Epithelial cell of proximal tubule (primary cell): ENCODE measurements at places on chromosomes 4 and X.

GRCh38 chr4:156195914-156196313 is 242.2 kb upstream of the CTSO start:
- DNase-seq: no peak

- no peak for DNase-seq
Observed at GRCh38 chr4:1013225-1014073, 2.0 kb downstream of the FGFRL1 start.

DNA sequence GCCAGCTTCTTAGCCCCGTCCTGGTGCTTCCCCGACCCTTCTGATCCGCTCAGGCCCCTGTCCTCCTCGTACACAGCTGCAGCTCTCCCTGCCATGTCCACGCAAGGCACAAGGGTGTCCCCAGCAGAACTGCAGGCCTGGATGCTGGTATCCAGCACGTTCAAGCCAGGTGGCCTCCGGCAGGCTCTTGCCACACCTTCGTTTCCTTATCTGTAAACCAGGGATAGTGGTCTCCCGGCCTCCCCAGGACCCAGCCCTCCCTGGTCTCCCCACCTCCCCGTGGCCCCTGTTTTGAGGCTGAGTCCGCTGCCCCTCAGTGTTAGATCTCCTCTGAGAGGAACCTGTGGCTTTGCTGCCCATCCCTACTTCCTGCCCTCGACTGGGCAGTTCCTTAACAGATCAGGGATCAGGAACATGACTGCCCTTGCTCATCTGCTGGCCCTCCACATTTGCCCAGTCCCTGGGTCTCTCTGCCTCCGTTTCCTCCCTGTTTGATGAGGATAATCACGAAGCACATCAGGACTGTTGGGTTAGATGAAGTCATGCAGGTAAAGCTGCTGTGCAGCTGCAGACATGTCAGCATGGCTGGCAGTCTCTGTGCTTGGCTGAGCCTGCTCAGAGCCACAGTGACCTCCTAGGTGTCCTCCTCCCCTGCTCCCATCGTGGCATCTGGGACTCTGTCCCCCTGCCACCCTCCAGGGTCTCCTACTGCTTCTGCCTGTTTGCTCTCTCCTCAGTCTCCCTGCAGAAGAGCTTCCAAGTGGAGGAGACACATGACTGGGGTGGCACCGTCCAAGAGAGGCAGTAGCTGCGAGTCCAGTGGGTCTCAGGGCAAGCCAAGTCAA is 32.9 kb downstream of the PIGG start:
- no peak for DNase-seq

DNA sequence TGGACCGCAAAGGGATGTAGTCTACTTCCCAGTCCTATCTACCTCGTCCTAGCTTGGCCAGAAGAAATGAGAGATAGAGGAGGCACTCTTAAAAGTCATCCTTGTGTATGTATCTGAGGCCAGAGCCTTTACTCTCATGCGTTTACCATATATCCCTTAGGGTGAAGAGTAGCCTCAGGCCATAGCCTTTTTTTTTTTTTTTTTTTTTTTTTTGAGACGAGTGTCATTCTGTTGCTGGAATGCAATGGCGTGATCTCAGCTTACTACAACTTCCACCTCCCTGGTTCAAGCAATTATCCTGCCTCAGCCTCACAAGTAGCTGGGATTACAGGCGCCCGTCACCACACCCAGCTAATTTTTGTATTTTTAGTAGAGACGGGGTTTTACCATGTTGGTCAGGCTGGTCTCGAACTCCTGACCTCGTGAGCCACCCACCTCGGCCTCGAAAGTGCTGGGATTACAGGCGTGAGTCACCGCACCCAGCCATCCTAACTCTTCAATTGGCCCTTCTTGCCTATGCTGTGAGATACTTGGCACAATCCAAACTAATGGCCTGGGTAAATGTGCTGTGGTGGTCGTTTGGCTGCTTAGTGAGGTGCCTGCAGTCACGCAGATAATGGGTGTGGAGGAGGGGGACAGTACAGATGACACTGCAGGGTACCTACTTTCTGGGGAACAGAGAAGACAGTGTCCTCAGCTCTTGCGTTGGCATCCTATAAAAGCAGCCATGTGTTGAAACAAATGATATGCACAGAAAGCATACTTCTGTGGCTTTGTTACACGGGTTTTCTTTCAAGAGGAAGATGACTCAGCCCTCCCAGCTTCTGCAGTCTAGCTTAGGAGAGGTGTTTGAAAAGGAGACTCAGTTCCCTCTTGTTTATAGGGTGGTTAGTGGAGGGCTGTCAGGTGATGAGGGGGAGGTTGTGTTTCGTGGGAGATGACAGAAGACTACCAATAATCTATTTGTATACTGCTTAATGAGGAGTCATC is 10.4 kb upstream of the DGAT2L6 start:
- DNase-seq: no peak

DNA sequence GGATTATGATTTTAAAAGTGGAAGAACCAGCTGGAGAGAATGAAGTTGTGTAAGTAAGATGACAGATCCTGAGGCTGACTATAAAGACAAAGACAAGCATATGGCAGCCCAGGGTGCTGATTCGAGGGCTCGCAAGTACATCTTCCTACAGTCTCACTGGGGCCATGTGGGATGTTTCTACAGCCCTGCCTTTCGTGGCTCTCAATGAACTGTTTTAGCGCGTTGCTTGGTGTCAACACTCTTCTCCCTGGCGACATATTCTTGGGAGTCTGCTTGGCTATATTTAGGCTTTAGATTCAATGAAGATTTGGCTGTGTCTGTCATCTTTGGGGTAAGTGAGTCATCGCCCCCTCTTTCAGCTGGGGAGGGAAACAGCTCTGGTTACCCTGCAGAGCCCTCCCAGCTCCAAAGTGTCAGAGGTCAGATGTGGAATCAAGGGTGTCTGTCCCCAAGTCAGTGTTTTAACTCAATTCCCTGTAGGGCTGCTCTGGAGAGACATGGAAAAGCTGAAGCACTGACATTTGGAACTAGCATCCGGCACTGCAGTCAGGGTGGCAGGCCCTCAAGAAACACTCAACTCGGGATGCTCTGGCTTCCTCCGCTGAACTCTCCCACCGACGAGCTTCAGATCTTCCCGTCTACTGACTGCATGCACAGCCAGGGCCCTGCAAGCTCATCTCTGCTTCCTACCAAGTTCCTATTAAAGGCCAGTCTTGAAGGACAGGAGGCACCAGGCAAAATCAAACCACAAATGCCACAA is 65.7 kb downstream of the GATB start:
- DNase-seq: no peak

DNA sequence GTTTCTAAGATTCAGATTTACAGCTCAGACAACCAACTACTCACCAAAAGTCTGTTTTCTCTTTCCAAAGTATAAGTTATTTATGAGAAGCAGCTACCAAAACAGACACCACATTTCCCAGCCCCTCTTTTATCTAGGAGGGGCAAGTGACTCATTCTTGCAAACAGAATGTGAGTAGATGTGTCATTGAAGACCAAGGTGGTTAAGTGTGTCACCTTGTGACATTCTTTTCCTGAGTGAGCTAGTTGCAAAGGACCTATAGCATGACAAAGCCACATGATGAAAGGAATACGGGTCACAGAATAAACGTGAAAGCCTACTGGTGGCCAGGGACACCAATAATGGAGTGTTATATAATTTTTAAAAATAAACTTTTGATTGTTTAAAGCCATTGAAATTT is 50.0 kb downstream of the SLC7A11 start:
- DNase-seq: no peak

GRCh38 chr4:24214796-24215195 is 324.9 kb upstream of the PPARGC1A start:
- DNase-seq: no peak

DNA sequence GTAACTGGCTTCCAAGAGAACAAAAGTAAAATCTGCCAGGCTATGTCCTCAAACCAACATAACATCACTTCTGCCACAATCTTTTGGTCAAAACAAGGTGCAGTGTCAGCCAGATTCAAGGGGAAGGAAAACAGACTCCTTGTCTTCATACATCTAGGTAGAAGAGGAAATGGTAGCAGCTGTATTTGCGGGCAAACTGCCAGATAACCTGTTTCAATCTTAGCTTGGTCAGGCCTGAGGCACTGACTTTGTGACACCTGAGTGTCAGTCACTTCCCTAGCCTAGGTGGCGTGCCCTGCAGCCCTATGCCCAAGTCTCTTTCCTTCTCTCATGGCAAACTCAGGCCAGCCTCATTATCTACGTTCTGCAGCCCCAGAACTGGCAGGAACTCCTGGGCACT is 146.2 kb upstream of the JADE1 start:
- no peak for DNase-seq

DNA sequence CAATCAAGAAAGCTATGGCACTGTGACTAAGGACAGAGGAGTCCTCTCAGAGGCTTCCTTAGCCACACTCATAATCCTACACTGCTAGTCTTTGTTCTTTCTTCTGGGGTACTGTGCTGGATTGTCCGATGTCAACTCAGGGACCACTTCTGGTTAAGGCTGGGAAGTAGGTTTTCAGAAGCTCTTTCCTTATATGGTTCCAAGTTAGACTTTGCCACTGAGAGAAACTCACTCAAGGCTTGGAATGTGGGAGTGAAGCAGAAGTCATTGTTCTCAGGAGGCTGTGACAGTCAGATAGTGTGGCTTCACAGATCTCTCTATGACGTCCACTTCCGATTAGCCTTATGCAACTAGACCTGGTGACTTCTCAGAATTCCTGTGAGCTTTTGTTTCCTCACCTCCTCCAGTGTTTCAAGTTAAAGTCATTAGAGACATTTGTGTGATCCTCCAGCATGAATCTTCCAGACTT is 317.3 kb upstream of the F9 start:
- DNase-seq: no peak

DNA sequence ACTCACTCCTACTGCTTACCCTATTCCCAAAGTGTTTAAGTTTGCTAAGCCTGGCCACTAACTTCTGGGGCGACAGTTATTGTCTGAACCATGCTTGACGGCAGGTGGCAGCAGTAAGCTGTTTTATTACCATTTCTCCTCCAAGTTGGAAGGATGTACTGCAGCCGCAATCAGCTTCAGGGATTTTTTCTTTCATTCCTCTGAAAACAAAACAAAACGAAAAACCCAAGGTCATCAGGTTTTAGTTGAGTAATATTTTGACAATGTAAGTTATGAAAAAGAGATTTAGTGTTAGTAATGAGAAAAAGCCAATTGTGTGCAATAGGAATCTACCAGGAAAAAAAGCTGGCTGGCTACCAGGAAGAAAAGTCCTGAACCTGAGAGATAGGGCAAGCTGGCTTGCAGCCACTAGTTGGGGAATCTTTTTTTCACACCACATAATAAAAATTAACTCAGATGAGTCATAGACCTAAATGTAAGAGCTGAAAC is 13.2 kb upstream of the RAB9B start:
- peak; percentile 67 for DNase-seq

GRCh38 chr4:158621729-158622128 is 50.0 kb downstream of the C4orf46 start:
- no peak for DNase-seq

DNA sequence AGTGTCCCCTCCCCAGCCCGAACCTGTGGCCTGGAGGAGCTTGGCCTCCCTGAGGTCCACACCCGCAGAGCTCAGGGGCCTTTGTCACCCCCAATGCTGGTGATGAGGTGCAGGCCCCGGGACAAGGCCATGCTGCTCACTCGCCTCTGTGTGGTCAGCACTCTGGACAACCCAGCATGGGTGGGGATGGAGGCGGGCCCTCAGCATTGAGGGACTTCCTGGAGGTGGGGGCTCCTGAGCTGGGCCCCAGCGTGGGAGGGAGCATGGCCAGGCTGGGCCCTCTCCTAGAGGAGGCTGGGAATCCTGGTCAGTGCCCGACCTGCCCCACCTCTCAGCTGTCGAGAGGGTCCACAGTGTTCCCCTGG is 30.6 kb downstream of the TACC3 start:
- DNase-seq: no peak

DNA sequence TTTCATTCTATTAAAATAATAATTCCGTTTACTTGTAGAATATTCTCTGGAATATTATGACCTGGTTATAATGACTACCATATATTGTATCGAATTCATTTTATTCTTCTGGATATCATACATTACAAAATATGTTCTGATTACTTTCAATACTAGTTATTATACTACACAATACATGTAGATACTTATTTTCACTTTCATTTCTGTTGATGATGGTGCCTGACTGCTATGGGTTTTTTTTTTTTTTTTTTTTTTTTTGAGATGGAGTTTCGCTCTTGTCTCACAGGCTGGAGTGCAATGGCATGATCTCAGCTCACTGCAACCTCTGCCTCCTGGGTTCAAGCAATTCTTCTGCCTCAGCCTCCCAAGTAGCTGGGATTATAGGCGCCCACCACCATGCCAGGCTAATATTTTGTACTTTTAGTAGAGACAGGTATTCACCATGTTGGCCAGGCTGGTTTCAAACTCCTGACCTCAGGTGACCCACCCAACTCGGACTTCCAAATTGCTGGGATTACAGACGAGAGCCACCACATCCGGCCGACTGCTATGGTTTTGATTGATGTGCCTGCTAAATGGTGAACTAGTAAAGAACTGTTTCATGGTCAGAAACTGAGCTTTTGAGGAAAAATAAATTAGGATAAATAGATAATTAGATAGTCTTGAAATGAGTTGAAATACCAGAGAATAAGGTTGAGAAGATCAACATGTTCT is 39.5 kb downstream of the PCDH10 start:
- DNase-seq: no peak

DNA sequence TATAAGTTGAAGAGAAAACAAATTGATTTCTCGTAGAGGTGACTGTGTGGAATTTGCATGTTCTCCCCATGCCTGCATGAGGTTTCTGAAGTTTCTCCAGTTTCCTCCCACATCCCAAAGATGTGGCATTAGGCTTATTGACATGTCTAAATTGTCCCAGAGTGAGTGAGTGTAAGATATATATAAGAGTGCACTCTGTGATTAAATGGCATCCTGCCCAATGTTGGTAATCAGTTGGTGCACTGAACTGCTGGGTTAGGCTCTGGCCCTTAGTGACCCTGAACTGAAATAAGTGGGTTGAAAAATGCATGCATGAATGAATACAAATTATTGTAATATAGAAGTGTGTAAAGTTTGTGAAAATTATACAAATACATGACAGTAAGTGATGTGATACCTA is 1106.5 kb downstream of the TECRL start:
- no peak for DNase-seq

GRCh38 chr4:5198656-5199541 is 147.6 kb downstream of the STK32B start:
- DNase-seq: no peak

- DNase-seq: peak; percentile 37
Observed at GRCh38 chrX:56130436-56130835, 101.7 kb upstream of the KLF8 start.

- no peak for DNase-seq
Observed at GRCh38 chrX:68532831-68533533, 34.1 kb downstream of the YIPF6 start.

- no peak for DNase-seq
Observed at GRCh38 chr4:110618581-110619462, 4.1 kb downstream of the PITX2 start.

- DNase-seq: peak; percentile 64
Observed at GRCh38 chr4:40721730-40722171, 28.0 kb upstream of the NSUN7 start.

DNA sequence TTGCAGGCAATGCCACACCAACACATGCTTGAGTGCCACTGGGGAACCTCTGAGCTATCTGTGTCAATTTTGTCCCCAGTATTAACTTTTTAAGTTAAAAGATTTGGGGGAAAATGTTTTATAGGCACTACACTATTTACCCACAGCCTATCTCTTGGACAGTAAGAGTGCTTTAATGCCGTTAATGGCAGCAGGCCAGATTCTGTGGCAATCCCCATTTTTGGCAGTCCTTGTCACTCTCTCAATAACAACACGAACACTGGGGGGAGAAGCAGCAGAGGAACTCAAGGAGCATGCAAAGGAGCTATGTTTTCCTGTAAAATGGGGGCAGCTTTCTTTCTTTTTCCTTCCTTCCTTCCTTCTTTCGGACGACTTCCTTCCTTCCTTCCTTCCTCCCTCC is 168.6 kb downstream of the NSUN7 start:
- no peak for DNase-seq

- no peak for DNase-seq
Observed at GRCh38 chr4:139555705-139556070, 331 bp downstream of the SETD7 start.
